ENCODE measurements at places on chromosomes 13 and 19. TPM values are rescaled to one million over a fixed set of nuclear protein-coding genes. Genes with fewer than 3 reads are reported as not detected.
A peak's percentile ranks its signal among the peaks of the same experiment; 100 is the strongest.

The F7 gene
- total RNA-seq: 0.45 TPM

The SAMD4B gene
- 35.5 TPM for total RNA-seq

DNA sequence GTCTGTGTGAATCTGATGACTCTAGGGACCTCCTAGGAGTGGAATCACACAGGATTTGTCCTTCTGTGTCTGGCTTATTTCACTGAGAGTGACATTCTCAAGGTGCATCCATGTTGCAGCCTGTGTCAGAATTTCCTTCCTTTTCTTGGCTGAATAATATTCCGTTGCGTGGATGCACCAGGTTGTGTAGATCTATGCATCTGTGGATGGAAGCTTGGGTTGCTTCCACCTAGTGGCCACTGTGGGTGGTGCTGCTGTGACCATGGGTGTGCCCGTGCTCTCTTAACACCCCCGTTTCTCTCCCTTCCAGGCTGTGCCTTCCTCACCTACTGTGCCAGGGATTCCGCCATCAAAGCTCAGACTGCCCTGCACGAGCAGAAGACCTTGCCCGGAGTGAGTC, 26.2 kb downstream of the CELF5 start:
- peak; percentile 67 for DNase-seq

The CEACAM3 gene
- not detected for total RNA-seq

DNA sequence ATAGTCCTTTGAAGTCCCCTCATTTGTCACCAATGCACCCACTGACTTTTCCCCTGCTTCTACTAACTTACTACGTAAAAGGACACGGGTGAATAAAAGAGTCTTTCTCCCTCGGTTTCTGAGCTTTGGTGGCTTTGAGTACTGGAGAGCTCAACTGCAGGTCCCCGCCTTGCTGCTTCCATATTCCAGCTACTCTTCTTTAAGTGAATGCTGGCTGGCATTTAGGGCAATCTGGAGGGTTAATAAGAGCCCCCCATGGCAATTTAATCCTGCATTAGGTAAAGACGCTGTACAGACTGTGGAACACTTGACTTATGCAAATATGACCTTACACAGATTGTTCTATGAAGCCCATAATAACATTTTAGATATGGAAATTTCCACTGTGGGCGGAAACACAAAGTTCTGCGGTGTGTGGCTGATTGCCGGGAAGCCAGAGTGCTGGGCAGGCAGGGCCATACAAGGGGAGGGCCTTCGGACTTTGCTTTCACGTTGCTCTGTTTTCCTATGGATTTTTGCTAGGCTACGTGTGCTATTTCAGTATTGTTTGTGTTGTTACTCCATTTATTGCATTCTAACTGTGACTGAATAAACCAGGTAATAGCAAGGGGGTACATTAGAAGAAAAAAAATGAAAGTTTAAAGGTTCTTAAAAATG, 97.5 kb downstream of the SLC10A2 start:
- no peak for DNase-seq

GRCh38 chr13:75390229-75390628, 91.7 kb downstream of the TBC1D4 start:
- no peak for DNase-seq

DNA sequence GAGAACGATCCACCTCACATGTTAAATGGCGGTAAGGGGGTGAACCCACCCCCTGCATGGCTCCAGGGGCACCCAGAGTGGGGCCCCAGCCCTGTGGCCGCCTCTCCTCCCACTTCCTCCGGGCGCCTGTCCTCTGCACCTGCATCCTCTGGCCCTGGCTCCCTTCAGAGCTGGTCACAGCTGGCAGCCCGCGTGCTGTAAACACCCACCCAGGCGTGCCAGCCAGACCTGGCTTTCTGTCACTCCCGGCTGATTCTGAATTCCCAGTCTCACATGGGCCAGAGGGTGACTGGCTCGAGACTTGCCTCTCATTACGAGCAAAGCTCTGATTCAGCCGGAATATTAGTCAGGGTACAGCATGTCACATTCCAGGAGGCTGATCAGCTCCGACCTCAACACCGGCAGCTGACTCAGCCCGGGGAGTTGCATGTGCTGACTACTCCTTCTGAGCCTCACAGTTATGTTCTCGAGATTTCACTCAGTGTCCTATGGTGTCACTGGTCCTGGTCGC, 75.1 kb downstream of the GNG7 start:
- peak; percentile 65 for DNase-seq

- no peak for DNase-seq
Observed at GRCh38 chr13:33103457-33103856, 87.2 kb downstream of the KL start.

Data from activated CD8-positive, alpha-beta T cell treated with anti-CD3 and anti-CD28 coated beads for 36 hours (primary cell).